ENCODE measurements at places on chromosomes 3 and 15.

GRCh38 chr3:125072301-125072700 is 16.5 kb upstream of the HEG1 start:
- DNase-seq = no peak

DNA sequence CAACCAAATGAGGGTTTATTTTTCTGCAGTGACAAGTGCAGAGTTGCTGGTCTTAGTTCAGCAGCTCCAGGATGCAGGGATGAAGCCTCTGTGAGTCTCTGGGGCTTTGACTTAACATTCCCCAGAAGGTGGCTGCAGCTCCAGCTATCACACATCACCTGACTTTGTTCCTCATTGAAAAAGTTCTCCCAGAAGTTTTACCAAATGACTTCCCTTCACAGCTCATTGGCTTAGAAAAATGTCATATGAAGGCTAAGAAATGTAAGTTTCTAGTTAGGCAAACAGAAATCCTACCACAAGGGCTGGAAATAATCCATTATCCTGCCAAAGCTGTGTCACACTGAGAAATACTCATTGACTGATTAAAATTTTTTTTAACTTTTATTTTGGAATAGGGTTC is 184.9 kb downstream of the MINAR1 start:
- no peak for DNase-seq

DNA sequence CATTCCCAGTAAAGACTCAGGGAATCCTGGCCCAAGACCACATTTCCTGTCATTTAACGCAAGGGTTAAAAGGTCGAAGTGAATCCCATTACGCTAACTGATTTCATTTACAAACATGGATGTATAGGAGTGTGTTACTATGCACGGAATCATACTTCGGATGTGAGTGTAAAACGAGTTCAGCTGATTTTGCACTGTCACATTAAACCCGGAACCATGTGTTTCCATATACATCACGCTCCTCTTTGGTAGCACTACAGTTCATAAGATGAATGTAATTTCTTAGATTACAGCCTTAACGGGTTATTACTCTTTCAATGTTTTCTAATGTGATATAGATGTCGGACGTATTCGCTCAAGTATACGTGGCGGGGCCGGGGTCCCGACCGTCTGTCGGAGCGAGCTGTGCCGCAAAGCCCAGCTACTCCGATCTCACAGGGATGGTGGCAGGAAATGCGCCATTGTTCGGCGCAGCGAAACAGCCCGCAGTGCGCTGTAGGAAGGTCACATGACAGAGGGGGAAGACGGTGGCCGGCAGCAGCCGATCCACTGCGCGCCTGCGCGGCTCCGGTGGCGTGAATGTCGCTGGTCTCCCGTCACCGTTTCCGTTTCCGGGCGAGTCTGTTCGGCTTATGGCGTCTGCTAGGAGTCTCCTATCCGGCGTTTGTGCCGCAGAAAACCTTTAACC is 97.3 kb downstream of the NPAP1 start:
- DNase-seq = peak; percentile 31

DNA sequence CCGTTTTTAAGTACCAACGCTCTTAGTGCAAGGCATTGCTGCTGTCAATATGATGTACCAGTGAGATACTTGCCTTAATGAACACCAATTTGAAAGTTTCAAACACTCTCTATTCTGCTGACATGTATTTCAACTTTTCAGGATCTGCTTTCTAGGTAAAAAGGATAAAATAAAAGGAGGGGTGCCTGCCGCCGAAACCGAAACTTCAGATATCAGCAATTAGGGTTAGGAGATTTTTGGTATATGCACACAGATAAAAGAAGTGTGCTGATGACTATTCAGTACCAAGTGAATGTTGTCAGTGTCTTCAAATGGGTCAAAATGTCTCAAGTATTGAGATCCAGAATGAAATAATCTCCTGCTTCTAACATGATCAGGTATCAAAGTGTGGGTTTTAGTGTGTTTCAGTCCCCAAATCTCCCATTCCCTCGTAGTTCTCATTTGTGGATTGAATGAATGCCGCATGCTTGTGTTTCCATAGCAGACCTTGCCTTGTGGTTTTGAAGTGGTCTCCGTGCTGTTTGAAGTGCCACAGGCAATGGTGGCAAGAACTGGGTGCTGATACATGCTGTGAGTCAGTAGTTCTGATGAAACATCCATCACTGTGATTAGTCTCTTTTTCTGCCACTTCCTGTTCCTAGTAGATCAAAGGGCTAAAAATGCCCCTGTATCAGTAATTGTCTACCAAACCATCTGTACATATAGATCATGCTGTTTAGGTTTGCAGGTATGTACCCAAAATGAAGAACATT is 22.5 kb downstream of the CHST14 start:
- DNase-seq = no peak

DNA sequence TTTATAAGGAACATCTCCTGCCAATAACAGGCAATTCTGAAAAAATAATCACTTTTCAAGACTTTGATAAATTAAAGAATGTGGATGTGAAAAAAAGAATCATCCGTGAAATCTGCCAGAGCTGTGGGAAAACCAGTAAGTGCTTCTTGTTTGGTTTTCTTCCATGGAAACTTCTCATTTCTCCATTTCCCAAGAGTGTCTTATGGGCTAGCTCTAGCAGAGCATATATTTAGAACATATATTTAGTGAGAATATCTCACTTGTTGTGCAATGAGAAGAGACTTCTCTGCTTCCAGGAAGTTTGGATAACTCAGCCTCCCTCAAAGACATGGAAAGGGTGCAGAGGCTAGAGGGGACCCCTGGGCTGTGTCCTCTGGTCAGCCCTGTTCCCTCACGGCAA is 49.9 kb downstream of the COL6A5 start:
- no peak for DNase-seq

DNA sequence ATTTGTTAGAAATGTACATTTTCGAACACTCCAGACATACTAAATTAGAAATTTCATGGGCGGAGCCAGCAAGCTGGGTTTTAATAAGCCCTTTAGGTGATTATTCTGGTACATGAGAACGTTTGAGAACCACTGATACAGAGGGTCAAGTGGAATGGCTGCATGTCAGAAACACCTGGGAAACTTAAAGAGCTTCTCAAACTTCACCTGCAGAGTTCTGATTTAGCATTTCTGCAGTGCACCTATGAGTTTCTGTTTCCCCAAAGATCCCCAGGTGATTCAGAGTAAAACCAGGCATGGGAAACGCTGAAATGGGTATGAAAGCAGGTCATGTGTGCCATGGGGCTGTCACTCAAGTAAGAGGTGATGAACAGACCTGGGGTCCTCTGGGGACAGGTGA is 68.1 kb downstream of the TMEM266 start:
- DNase-seq = no peak

DNA sequence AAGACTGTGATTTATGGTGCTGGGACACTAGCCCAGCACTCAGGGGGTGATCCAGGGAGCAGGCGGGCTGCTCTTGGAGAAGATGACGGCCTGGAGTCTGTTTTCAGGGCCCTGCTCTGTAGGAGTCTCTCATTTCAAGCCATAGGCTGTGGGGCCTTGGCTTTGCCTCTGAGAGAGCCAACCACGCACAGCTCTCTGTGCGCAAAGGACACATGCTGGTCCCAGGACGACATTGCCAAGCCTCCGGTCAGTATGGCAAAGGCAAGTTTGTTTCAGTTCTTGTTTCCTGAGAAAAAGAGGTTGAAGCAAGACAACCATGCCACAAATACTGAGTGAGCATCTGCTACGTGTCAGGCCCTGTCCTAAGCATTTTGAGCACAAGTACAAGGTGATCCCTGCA is 197.1 kb downstream of the EPHB1 start:
- no peak for DNase-seq

DNA sequence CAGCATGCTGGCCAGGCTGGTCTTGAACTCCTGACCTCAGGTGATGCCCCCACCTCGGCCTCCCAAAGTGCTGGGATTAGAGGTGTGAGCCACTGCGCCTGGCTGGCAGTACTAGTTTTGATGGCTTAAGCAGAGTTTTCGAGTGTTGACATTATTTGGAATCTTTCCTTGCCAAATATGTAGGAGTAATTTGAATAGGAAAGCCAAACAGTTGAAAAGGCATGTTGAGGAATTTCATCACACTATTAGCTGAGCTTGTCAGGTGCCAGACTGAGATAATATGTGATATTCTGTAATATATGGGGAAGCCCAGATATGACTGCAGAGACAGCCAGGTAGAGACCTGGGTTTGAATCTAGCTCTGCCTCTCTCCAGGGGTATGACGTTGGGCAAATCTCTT is 109.3 kb downstream of the SV2B start:
- DNase-seq = no peak

- DNase-seq = no peak
These were observed 283.1 kb upstream of the STAC start for GRCh38 chr3:36097209-36097608.

DNA sequence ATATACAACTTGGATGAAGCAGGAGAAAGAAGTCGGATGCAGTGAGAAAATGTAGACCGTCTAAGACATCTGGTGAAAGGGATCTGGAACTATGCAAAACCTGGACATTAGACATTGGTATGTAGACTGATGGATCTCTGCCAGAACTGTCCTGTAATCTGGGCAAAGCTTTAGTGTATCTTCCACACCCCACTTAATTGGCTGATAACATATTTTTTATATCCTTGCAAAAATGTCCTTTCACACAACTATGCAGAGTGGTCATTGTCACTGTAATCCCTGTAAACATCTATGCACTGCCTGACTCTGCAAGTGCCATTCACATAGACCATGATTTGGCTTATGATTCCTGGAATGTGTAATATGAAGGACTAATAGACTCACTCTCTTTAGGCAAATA is 163.1 kb downstream of the TUSC7 start:
- no peak for DNase-seq

GRCh38 chr3:165641569-165642310 is 195.5 kb downstream of the BCHE start:
- DNase-seq = no peak

DNA sequence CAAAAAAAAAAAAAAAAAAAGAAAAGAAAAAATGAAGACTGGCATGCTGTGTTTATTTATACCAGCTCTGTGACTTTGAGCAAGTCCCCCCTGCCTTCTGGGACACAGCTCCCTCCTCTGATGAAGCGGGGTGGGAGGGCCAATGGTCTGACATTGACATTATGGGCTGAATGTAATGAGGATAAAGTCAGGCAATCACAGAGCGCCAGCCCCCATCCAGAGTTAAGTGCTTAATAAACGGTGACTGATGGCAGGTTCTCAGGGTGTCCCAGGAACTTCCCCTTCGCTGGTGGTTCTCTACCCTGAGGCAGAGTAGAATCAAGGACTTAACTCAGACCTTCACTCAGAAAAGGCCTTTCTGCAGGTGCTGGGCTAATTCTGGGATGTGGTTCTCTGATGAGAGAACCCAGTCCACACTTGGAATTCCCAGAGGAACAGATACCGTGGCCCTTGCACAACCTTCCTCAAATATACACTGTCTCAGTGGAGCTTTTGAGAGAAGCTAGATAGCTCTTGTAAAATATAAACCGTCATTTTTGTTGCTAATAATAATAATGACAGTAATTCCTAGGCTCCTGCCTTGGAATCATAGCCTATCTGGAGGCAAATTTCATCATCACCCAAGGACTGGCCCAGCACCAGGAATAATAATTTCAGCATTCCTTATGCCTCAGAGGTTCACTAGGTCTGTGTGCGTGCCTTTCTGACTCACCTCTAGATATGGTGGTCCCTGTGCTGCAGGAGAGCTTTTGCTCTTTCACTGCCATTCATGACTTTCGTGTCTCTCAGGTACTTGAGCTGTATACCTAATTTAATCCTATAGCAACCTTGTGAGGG is 115.8 kb downstream of the RPLP1 start:
- DNase-seq = peak; percentile 37

DNA sequence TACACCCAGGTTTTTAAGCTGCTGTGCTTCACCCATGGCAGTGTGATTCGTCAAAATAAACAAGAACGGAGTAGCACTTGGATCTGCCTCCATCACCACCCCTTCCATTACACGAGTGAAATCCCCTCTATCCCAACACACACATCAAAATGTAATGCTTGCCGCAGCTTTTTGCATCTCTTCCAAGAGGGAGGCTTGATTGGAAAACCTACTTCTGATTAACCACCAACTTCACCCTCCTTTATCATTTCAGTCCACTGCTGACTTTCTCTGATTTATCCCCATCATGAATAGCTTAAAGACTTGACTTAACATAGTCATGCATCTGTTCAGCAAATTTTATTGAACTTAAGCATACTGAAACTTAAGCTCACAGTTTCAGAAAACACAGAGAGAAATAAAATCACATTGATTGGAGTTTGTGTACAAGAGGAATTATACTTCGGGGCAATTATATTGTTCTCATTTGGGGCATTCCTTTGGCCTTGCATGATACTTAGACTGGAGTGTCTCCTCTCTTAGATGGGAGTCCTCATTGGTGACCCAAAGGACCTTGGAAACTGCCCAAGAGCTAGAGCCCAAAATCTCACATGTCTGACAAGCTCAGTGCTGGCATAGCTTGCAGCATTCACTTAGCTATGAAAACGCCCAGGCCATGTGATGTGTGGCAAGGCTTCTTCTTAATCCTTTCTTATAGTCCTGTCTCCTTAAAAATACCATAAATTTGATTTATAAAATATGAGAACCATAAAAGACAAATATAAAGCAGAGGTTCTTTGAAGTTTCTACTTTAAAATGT is 124.3 kb upstream of the UMPS start:
- no peak for DNase-seq

DNA sequence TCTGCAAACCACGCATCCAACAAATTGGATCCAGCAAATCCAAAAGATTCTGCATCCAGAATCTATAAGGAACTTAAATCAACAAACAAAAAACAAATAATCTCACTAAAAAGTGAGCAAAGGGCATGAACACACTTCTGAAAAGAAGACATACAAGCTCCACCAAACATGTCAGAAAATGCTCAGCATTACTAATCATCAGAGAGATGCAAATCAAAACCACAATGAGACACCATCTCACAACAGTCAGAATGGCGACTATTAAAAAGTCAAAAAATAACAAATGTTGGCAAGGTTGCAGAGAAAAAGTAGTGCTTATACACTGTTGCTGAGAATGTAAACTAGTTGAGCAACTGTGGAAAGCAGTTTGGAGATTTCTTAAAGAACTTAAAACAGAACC is 21.6 kb upstream of the SLC25A36 start:
- no peak for DNase-seq

Measured in AG09309 (cell line).